Pancreas (tissue), 10 donors: ENCODE measurements at places on chromosomes 5 and 9.

DNA sequence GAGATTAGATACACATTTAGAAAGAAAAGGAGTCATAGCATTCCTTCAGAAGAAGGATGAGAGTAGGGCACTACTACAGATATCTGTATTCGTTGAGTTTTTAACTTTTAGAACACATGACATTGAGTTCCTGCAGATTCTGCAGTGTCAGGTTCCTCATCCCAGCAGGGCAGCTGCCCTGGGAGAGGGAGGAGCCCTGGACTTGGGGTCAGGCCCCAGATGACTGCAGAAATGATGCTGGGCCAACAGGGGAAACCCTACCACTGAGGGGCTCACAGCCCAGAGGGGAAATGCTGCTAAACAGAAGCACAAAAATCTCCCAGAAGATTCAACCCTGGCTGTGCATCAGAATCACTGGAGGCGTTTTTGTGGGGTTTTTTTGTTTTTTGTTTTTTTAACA lies 68.9 kb upstream of the TAF1L start:
- no peak for DNase-seq

- no peak for DNase-seq
Measured at GRCh38 chr5:77643654-77644370, 5.3 kb upstream of the OTP start.

DNA sequence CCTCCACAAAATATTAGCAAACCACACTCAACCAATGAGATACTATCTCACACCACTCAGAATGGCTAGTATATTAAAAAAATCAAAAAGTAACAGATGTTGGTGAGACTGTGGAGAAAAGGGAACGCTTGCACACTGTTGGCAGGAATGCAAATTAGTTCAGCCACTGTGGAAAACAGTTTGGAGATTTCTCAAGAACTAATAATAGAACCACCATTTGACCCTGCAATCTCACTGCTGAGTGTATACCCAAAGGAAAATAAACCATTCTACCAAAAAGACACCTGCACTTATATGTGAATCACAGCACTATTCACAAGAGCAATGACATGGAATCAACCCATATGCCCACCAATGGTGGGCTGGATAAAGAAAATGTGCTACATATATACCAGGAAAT lies 393.5 kb downstream of the PDE4D start:
- DNase-seq = no peak

- no peak for DNase-seq
Measured at GRCh38 chr9:33318225-33318624, 27.9 kb downstream of the NFX1 start.

DNA sequence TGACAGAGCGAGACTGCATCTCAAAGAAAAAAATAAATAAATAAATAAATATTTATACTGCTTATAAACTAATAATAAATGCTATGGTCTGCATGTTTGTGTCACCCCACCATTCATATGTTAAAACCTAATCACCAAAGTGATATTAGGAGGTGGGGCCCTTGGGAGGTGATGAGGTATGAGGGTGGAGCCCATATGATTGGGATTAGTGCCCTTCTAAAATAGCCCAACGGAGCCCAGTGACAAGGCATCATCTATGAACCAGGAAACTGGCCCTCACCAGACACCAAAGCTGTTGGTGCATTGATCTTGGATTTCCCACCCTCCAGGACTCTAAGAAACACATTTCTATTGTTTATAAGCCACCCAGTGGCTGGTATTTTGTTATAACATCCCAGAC lies 5.1 kb downstream of the FXN start:
- no peak for DNase-seq

- no peak for DNase-seq
Measured at GRCh38 chr5:127649018-127649439, at the start of gene CTXN3. TSS of gene CTXN3 (plus strand) at chr5:127649082. CDS start at chr5:127657522, 8,440 bp downstream.

- DNase-seq = no peak
Measured at GRCh38 chr5:131677115-131677514, 42.1 kb upstream of the RAPGEF6 start.

DNA sequence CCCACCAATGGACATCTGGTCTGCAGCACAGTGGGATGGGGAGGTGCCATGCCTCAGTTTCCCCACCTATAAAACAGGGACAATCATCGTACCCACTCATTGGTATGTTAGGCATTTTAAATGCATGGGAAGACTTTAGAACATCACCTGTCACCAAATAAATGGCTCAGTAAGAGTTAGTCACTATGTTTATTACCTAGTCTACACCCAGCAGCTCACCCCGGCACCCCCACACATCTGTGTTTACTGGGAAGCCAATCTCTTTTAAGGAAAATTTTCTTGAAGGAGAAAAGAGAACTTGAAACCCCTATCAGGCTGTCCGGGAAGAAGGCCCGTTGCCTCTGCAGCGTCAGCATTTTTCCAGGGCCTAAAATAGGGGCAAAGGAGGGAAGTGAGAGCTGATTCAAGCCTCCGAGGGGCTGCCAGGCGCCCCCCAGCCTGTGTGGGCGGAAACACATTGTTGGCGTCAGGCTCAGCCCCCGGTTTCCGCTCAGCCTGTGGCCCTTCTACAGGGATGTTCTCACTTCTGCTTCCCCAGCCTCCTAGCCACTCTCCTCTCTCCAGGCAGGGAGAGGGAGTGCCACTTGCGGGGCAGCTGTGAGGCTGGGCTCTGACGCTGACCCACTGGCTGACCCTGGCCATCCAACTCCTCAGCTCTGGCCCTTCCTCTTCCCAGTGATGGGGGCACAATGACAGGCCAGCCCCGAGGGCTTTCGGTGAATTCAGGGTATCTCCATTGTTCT lies 4.6 kb downstream of the CSF1R start:
- no peak for DNase-seq

DNA sequence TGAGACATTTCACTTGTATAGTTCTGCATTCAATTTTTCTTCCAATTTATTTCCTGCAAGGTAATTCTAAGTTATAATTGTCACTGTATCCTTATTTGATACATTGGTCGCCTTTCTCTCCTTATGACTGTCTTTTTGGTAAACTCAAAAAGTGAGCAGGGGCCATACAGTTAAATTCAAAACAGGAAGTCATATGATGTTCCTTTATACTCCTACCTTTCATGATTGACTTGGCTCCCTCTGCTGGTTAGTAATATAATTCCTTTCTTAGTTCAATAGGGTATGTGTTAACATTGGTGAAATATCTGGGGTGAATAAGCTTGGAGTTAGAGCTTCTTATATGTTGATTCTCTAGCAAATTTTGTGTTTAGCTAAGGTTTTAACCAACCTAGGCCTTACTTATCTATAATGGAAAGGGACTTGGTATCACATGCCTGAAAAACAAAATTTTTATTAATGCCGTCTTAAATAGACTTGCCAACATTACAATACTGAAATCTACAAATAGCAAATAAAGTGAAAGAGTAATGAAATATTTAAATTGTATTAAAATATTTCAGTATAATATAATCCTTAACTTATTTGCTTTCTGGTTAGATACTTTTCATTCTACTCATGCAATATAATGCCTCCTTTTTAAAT lies 6.0 kb upstream of the NIPBL start:
- DNase-seq = no peak

DNA sequence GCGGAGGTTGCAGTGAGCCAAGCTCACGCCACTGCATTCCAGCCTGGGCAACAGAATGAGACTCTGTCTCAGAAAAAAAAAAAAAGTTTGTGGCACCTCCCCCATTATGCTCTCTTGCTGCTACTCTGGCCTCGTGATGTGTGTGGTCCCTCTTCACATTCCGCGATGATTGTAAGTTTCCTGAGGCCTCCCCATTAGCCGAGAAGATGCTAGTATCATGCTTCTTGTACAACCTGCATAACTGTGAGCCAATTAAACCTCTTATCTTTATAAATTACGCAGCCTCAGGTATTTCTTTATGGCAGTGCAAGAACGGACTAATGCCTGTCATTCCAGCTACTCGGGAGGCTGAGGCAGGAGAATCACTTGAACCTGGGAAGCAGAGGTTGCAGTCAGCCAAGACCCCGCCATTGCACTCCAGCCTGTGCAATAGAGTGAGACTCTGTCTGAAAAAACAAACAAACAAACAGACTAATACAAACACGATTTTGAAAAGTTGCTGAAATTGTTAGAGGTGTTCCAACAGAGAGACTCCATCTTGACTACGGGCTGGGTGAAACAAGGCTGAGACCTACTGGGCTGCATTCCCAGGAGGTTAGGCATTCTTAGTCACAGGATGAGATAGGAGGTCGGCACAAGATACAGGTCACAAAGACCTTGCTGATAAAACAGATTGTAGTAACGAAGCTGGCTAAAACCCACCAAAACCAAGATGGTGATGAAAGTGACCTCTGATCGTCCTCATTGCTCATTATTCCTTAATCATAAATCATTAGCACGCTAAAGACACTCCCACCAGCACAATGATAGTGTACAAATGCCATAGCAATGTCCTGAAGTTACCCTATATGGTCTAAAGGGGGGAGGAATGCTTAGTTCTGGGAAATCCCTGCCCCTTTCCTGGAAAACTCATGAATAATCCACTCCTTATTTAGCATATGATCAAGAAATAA lies 8.3 kb upstream of the AFF4 start:
- DNase-seq = no peak

- DNase-seq = no peak
Measured at GRCh38 chr9:96029722-96030530, 154.4 kb downstream of the ERCC6L2 start.

GRCh38 chr5:137075163-137075970 lies 423.8 kb downstream of the SPOCK1 start:
- DNase-seq = peak; percentile 91

GRCh38 chr5:40428126-40428525 lies 251.6 kb upstream of the PTGER4 start:
- no peak for DNase-seq

DNA sequence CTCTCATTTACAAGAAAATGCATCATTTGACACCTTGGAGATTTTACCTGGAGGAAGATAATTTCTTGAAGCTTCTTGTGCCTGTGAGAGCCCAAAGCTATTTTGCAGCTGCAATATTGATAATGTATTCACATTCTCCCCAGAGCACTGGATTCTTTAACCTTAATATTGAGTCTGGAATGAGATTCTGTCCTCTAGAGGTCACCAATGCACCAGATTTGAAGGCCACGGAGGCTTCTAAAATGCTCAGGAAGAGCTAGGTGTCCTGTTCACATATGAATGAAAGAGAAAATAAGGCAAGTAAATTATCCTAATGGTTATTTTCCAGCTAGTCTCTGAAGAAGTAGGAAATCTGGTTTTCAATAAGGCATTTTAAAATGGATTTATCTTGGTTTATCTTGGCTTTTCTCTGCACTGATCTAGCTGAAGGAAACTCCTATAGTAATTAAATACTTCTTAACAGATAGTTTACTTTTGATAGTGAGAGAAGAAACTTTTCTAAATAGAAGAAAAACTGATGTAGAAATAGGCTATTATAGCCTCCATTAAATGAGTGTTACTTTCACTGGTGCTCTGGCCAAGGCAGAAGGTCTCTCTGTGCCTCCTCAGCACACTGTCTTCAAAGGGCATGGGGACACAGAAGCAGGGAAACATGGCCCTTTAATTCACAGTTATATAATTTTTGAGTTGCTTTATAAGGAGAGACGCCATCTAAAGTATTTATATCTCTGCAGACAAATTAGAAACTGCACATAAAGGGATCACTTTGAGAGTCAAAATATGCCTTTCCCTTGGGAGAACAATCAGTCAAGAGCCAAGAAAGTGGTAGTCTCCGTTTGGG lies 297.0 kb upstream of the ACTBL2 start:
- no peak for DNase-seq

GRCh38 chr5:53035868-53036381 lies 46.8 kb downstream of the ITGA2 start:
- no peak for DNase-seq

GRCh38 chr5:122424132-122424531 lies 112.1 kb downstream of the SNCAIP start:
- DNase-seq = no peak

DNA sequence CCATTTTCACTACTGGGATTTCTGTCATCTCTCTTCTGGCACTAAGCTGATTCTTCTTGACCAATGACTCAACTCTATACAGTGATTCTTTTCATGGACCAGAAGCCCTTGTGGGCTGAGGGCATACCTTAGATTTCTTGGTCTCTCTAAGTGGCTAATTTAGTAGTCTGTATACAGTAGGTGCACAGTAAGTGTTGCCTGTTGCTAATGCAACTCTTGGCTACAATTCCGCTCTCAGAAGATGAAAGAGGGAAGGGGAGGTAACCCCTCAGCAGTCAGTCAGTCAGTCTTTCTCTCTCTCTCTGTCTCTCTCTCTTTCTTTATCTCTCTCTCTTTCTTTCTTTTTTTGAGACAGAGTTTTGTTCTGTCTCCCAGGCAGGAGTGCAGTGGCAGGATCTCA lies 115.1 kb upstream of the PANK3 start:
- DNase-seq = no peak

DNA sequence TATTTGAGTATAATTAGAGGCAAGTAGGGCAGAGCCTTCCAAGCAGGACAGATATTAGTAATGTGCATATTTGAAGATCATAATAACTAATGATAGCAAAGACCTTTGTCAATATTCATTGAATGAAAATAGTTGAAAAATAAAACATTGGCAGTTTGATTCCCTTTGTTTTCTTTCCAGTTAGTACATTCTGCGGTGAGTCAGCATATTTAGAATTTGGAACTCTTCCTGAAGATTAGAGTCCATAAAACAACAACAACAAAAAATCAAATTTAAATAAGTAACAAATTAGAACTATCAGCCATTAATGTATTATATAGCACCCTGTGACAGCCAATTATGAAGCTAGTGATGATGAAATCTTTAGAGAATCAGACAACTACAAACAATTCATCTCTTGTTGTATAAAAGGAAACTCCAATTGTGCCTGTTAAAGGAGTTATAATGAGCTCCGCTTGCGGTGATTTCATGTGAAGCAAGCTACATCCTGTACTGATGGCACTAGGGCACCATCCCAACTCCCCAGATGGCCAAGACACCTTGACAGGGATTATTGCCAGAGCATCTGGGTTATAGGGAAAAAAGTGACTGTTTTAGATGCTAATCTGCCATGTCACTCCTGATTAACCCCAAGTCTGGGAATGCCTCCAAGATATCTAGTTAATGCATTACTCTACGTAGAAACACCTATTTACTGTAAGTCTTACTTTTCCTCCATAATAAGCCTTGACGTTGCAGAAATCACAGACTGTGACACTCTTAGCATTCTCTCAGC lies 6.8 kb downstream of the IFNA8 start:
- DNase-seq = no peak

- DNase-seq = no peak
Measured at GRCh38 chr9:18911714-18912342, 121.2 kb downstream of the SAXO1 start.

GRCh38 chr9:111427186-111427585 lies 57.0 kb downstream of the ECPAS start:
- no peak for DNase-seq

DNA sequence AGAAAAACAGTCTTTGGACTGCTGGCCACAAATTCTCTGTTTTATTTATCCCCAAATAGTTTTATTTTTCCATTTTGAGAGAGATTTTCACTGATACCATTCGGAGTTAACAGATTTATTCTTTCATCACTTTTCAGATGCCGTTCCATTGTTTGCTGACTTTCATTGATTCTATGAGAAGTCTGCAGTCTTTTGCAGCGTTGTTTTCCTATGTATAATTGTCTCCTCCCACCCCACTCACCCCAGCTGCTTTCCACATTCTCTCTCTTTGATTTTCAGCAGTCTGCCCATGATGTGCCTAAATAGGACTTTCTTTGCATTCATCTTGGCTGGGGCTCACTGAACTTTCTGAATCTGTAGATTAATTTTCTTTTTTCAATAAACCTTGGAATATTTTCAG lies 107.6 kb downstream of the C9orf50 start:
- no peak for DNase-seq

- DNase-seq = no peak
Measured at GRCh38 chr5:147887026-147887627, 8.6 kb downstream of the SCGB3A2 start.

GRCh38 chr9:16131264-16131663 lies 578.4 kb downstream of the CCDC171 start:
- DNase-seq = no peak

- no peak for DNase-seq
Measured at GRCh38 chr5:33400675-33401074, 40.1 kb upstream of the TARS1 start.
